GM12864 (cell line): ENCODE measurements at places on chromosomes 6 and 20.

GRCh38 chr20:34522969-34523871 is 7.0 kb downstream of the DYNLRB1 start:
- no peak for DNase-seq

- no peak for DNase-seq
Observed at GRCh38 chr6:133964052-133964451, 11.0 kb downstream of the TBPL1 start.

- no peak for DNase-seq
Observed at GRCh38 chr6:42482174-42482573, 30.4 kb upstream of the TRERF1 start.

GRCh38 chr20:63595416-63596127 is 21.5 kb upstream of the HELZ2 start:
- DNase-seq = no peak

GRCh38 chr6:163886428-163886827 is 471.9 kb downstream of the QKI start:
- DNase-seq = no peak

DNA sequence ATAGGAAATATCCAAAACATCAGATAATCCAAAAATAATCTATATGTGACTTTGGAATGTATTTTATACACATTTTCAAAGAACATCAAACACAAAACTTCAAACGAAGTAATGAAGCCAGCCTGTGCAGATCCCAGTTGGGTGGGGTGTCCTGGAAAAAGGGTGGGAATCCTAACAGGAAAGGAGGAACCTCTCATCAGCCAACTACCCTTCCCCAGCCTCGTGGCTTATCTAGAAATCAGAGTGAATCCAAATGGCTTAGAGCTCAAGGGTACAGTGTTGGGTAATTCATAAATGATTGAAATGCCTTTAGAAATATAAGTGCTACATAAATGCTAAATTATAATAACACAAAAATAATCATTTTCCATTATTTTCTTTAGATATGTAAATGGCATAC is 115.1 kb upstream of the SOX4 start:
- no peak for DNase-seq

DNA sequence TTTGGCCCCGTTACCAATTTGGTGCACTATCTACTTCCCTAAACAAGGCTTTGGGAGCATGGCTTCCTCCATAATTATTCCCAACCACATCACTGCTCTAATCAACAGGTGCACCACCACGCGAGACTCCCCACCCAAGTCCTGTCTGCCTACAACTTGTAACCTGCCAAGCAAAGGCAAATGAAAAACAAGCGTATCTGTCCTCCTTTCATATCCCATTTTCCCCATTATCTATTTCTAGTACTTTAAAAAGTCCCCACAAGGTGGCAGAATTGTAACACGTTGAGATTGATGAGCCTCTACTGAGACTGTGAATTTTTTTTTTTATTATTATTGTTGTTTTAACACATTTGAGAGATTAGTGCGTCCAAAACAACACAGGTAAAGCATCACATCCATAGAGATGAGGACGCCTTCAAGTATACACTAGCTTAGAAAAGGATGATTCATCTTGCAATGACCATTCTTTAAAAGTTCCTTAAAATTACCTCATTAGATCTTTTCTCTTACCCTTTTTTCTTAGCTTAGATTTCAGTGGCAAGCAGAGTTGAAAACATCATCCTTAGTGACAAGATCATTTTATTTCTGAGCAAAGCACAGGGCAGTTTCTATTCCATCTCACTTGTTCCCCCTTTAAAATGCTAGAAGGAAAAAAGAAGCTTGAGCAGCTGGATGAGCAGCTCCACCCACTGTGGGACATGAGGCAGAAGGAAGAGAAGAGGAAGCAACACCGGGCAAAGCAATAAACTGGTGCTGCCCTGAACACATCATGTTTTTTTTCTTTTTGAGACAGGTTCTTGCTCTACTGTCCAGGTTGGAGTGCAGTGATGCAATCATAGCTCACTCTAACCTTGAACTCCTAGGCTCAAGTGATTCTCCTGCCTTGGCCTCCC is 210.8 kb downstream of the ARHGAP18 start:
- no peak for DNase-seq

GRCh38 chr20:44129911-44130718 is 56.9 kb downstream of the JPH2 start:
- DNase-seq = no peak

- DNase-seq = no peak
Observed at GRCh38 chr20:3744806-3745685, 12.6 kb downstream of the HSPA12B start.
